ENCODE measurements at places on chromosomes 2 and 18.

- DNase-seq = no peak
Measured at GRCh38 chr18:394987-395362, 105.5 kb downstream of the COLEC12 start.

DNA sequence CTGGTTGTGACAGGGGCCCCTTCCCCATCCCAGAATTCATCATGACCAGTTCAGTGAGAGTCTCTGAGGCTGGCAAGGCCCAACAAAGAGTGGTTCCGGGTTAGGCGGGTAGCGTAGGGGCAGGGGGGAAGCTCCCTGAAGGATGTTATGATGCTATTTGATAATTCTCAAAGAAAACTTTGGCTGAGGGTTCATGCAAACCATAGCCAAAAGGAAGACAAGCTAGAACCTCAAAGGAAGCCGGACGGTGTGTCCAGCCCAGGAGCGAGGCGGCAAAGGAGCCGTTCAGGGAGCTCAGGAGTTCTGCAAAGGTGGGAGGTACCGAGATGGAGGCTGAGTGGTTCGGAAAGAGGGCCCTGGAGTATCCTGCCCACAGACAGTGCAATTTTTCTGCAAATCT is 226.8 kb upstream of the RAB6C start:
- DNase-seq = no peak

GRCh38 chr2:68362069-68362468 is 3.0 kb upstream of the PLEK start:
- peak; percentile 86 for DNase-seq

GRCh38 chr2:198312596-198313483 is 508.4 kb downstream of the PLCL1 start:
- no peak for DNase-seq

DNA sequence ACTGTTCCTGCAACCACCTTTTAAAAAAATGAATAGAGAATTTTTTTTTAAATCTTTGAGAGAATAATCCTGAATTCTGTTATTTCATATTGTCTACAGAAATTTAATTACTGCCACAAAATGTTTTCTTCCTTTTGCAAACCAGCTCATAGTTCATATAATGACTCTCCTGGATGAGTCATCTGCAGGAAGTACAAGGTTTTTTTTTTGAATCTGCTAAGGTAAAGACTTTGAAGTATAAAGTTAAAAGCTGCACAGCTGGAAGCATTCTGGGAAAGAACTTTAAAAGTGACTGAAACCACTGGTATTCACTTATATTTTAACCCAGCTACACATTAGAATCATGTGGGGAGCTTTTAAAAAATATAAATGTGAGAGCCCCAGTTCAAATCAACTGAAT is 25.4 kb downstream of the SESTD1 start:
- DNase-seq = no peak

- no peak for DNase-seq
Measured at GRCh38 chr2:7007488-7007845, 90.3 kb downstream of the RNF144A start.

GRCh38 chr2:46657042-46657504 is 177.7 kb downstream of the TMEM247 start:
- DNase-seq = no peak

DNA sequence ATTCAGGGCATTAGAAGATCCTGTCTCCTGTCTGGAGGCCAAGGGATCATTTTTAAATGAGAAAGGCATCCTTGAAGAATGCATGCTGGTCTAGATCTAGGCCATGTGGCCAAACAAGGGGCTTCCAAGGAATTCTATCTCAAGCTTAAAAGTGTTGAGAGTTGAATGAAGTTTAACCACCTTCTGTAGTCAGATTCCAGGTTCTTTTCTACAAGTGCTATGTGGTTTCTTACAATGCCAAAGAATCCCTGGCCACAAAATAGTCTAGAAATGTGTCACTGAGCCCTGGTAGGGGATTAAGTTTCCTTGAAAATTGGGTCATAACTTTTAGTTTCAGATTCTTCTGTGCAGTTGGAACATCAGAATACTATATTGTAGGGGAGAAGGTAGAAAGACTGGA is 640.7 kb upstream of the ACVR2A start:
- DNase-seq = no peak

DNA sequence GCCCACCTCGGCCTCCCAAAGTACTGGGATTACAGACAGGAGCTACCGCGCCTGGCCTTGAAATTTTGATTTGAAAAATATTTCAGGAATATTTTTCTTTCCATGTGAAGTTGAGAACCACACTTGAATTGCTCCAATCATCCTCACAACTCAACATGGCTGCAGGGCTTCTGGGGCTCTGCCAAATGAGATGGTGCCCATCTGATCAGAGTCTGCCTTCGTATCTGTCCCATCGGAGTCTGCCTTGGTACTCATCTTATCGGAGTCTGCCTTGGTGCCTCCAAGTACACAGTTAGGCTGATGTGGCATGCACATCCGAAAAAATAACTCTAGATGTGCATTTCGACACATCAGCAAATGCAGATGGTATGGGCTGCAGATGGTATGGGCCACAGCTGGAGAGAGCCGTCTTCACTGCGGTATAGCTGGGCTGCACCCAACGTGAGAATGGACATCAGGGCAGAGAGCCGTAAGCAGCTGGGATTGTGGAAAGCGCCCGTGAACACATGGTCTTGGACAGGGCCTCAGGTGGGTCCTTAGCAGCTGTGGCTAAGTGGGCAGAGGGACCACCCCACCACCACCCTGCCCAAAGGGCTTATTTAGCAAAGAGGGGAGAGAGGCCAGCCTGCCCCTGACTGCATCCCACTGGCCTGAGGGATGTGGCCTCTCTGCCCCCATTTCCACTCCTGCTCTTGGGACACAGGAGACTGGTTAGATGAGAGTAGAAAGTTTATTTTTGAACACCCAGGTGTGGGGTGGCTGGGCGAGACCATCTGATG is 52.1 kb upstream of the RBM44 start:
- no peak for DNase-seq

DNA sequence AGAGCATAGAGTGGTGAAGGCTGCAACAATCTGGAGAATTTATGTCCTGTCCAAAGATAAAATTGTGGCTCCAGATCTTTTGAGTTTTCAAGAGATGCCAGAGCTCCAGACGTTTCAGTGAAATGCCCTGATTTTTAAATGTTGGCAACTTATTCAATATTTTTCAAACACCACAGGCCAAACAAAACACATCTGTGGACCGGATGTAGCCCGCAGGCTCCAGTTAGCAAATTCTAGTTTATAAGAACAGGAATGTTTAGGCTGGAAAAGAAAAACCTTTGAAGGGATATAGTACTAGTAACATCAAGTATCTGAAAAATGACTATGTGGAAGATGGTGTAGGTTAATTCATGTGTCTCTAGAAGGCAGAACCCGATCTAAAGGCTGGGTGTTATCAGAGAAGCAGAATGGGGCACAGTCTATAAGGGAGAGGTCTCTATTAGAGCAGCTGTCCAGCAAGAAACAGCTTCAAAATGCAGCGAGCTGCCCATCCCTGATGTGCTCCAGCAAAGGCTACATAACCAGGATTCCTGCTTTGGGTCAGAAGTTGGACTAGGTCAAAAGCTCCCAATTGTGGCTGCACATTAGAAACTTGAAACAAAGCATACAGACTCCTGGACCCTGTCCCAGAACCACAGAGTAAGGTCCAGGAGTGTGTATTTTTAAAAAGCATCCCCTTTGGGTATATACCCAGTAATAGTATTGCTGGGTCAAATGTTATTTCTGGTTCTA is 105.9 kb downstream of the ANKRD44 start:
- DNase-seq = no peak

DNA sequence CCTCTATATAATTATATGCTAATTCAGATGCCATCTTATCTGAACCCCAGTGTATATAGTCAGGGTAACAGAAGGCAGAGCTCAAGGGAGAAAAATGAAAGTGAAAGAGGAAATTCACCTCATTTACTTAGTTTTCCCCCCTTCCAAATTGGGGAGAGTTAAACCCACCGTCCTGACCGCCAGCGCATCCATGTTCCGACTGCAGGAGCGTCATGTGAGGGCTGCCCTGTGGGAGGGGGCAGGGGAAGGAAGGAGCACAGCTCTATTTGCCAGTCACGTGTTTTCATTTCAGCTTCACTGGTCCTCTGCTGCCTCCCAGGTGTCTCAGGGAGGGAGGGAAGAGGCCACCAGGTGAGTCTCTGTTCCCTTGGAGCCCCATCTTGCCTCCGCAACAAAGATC is 13.2 kb downstream of the CNNM4 start:
- peak; percentile 40 for DNase-seq

DNA sequence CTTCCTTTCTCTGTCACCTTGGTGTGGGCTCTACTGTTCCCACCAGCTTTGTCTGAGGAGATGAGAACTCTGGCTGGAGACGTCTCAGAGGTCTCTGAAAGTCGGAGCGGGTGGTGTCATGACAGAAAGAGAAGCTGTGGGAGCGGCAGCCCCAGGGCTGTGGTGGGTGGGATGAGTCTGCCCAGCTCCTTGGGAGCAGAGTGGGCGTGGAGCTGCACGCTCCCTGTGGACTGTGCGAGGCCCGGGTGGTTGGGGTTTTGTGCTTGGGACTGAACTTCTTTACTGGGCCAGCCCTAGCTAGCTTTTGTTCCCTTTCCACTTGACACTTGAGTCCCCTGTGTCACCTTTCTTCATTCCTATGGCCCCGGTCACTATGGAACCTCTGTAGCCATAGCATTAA is 10.4 kb downstream of the TOGARAM2 start:
- no peak for DNase-seq
